ENCODE measurements at places on chromosomes 11 and 22. TPM values are rescaled to one million over a fixed set of nuclear protein-coding genes. Genes with fewer than 3 reads are reported as not detected.

The OR4D11 gene
- total RNA-seq, result not detected

The OR52N4 gene
- total RNA-seq, result not detected

The KCNK7 gene
- 2.5 TPM for total RNA-seq

The B3GAT1 gene
- not detected for total RNA-seq

The MICAL2 gene
- total RNA-seq, result 153 TPM

The GLYATL1B gene
- total RNA-seq, result not detected

The FLRT1 gene
- not detected for total RNA-seq

The ZBTB16 gene
- not detected for total RNA-seq

The BTG4 gene
- total RNA-seq, result not detected

DNA sequence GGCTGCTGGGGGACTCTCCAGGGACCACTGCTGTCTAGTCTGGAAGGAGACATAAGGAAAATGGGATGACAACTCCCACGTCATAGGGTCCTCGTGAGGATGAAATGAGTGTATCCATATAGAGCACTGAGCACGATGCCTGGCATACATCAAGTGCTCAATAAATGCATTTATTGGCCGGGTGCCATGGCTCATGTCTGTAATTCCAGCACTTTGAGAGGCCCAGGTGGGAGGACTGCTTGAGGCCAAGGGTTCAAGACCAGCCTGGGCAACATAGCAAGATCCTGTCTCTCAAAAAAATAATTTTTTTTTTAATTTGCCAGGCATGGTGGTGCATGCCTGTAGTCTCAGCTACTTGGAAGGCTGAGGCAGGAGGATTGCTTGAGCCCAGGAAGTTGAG is 12.2 kb upstream of the TPST2 start:
- DNase-seq, result no peak

DNA sequence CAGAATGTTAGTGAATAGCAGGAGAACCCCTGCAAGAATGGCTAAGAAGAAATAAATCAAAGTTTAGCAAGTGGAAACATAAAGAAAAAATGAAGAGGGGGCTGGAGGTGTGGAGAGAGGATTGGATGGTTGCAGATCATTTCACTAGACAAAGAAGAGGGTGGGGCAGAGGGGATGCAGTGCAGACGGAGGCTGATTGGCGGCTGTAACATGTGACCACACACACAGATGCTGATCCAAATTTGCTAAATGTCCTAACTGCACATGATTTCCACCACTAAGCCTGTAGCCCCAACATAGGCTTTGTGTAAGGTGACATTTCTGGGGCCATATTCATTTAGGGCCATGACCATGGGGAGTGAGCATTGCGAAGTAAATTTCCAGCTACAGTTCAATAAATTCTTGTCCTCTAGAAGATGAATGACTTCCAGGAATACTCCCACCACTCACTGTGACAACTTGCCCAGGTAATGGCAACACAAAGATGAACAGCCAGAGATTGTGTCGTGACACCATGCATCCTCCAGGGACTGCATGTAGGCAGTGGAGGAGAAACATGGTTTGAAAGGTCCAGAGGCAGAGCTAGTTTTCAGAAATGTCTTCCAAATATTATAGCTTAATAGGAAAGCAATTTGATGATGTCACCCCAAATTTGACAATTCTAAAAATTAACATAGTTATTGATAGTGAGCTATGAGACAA is 6.8 kb downstream of the KRTAP5-11 start:
- no peak for DNase-seq

- DNase-seq, result peak; percentile 61
Measured at GRCh38 chr22:38696606-38697424, 3.9 kb downstream of the JOSD1 start.

- no peak for DNase-seq
Measured at GRCh38 chr22:26210334-26210733, 41.1 kb downstream of the SEZ6L start.

GRCh38 chr22:30132290-30132996 is 52.2 kb downstream of the HORMAD2 start:
- no peak for DNase-seq

DNA sequence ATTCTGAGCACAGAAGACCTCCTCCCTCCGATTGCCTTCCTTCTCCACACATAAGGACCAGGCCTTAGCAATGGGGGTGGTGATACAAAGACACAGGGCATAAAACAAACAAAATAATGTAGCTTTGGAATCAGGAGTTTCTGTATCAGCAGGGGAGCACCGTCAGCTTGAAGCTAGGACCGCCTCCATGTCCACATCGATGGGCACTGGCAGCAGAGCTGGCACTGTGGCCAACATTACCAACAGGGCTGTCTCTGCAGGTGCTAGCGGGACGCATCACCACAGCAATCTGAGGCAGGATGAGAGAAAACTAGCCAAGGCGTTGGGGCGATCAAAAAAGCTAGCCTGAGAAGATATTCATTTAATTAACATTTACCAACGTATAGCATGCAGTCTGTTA is 201.4 kb downstream of the MAML2 start:
- no peak for DNase-seq

- DNase-seq, result no peak
Measured at GRCh38 chr22:23230348-23231068, 50.2 kb downstream of the BCR start.

DNA sequence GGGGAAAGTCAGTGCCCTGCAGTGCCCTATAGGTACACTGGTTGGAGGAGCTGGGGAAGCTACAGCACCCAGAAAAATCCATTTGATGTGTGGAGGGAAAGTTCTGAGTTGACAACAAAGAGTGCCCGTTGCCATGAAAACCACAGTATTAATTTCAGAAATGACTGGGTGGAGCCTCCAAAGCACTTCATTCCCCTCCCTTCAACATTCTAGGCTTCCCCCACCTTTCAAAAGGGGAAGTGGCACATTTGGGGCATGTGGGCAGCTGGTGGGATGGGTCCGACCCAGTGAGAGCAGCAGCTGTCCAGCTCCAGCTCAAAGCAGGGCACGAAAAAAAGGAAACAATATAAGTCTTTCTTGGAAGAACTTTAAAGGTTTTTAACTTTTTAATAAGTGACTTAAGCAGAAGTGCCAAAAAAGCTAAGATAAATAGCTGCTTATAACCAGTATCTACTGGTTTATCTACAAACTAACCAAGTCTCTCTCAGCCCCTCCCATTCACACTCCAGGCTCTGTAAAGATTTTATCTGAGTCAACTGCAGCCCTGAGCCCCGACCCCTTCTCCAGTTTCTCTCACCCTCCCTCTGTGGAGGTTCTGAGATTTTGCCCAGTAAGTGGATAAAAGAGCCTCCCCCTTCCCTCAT is 9.0 kb upstream of the AHNAK start:
- DNase-seq, result peak; percentile 83

DNA sequence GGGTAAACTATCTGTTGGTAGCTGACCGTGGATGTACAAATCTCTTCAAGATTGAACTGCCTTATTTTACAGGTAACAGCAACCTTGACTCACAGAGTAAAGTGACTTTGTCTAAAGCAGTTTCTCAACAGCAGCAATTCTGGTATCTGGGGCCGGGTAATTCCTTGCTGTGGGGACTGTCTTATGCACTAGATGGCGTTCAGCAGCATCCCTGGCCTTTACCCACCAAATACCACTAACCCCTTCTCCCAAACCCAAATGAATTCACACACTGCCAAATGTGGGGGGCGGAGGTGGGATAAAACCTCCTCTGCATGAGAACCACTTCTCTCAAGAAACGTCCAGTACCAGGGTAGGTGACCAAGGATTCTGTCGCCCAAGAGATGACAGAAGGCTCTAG is 1.7 kb upstream of the INCENP start:
- peak; percentile 44 for DNase-seq

DNA sequence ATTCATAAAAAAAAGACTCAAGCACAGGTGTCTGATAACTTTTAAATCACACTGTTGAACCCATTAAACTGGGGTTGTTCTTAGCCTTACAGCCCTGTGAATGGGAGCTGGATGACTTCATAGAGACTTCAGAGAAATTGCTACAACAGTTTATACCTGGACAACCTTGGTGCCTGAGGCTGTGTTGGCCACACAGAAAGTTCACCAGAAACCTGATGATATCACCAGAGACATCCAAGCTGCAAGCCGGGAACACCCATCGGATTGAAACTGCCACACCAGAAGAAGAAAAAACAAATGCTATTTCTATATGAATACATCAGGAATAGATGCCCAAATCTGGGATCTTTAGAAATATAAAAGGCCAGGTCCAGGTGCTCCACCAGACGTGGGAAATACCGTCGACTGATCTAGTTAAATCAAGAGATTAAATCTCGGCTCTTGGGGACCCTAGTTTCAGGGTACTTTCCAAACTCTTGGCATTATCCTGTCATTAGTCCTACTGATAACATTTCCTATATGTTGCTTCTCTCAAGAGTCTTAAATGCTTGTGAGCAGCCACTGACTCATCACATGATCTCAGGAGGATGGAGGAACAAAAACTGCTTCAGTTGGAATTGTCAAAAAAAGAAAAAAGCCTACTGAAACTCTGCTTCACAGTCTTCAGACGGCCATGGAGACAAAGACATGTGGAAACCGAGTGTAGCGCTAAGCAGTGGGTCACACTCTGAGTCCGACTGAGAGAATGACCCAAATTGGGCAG is 28.6 kb upstream of the APOL5 start:
- DNase-seq, result no peak

DNA sequence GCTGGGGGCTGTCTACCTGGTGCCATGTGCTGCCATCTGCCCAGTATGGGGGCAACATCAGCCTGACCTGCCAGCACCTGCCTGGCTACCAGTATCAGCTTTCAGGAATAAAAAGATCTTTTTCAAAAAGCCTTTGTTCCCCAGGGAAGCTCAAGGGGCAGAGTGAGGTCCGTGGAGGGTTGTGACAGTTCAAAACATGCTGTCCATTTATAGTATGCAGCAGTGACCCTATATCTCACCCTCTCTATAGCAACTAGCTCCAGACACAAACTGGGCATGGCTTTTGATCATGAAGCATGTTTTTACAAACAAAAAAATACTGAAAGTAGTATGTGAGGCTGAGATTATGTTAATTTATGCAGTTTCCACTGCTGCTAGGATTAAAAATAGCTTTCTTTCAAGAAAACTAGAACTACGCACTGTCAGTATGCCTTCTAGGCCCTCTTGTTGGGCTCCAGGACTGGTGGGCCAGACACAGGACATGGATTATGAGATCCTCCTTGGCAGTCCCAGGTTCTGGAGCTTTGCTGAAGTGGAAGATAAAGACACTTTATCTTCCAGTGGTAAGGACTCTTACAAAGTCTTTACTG is 23.4 kb downstream of the NAV2 start:
- no peak for DNase-seq

DNA sequence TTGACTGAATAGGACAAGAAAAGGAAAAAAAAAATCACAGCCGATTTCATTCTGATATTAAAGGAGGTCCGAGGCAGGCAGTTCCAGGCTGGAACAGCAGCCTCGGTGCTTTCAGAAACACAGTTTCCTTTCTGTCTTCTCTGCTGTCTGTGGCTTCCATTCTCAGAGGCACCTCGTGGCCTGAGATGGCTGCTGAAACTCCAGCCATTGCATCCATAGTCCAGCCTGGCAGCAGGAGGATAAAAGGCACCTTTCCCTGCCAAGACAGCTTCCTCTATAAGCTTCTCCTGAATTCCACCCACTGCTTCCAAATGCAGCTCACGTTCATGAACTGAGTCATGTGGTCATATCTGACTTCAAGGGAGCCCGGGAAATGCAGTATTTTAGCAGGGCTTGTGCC is 390.5 kb downstream of the TBC1D22A start:
- no peak for DNase-seq

GRCh38 chr11:45994371-45995341 is 72.2 kb downstream of the LARGE2 start:
- no peak for DNase-seq

DNA sequence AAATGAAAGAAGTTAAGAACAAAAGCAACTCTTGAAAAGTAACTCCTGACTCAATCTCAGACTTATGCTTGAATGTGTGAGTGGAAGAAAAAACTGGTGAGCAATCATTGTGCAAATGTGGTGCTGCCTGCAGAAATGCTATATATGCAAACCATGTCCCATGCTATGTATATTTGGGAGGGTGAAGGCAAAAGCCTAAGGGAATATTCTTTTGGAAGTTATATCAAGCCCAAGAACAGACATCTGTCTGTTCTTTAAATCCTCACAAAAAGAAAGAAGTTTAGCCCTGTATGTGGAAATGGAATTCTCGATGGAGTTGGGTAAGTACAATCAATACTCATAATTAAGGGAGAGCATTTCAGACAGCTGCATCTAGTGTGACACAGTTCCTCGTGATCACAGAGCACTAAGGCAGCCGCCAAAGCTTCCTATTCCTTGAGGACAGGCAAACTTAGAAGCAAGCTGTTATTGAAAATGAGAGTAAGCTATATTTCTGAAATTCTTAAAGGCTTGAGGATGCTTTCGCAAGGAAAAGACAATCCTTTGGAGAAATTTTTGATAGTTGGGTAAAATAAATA is 406.5 kb upstream of the CHORDC1 start:
- no peak for DNase-seq

DNA sequence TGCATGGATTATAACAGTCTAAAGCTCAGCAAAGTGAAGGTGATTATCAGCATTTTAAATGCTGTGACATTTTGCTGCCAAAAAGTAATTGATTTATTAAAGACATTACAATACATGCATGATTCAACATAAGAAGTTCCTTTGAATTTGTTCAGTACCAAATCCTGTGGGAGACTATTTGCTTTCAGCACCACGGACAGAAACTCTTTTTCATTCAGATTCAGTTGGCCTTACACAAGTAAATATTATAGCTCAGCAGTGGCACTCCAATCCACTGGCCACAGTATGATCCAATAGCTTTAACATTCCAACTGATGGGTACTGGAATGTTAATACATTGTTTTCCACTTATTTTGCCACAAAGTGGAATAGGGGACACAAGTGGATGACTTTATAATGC is 806.7 kb downstream of the NTM start:
- peak; percentile 57 for DNase-seq

DNA sequence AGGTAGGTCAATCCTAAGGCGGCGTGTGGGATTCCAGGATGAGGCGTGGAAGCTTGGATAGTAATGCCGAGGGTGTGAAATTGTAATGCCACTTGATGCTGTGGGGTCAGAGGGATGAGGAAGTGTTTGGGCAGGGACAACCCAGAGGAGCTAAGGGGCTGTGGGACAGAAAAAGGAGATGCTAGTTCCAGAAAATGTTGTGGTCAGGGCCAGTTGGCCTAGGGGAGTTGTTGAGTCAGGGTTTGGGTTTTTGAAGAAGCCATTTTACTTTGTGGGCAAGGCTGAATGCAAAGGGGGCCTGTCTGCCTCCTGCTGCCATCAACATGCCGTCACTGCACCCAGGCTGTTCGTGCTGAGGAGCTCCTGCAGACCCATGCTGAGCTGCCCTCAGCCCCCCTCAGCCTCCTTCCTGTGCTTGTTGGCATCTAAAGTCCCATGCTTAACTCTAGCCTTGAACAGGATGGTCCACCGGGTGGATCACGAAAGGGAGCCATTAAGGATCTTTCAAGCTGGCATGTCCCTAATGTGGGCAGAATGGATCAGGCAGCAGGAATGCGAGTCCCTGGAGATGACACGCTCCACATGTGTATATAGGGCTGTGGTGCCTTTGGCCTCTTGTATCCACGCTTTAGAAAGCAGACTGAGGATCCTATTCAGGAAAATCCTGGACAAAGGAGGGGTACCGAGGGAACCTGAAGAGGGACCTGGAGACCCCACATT is 2.1 kb downstream of the C11orf16 start:
- DNase-seq, result no peak

GRCh38 chr11:10080138-10080537 is 213.9 kb downstream of the SBF2 start:
- no peak for DNase-seq

- DNase-seq, result no peak
Measured at GRCh38 chr11:119384332-119384731, 2.8 kb upstream of the USP2 start.

All from HT-29 (cell line).